ENCODE measurements at places on chromosomes 5 and 9.

GRCh38 chr5:37133939-37134338 is 115.2 kb downstream of the CPLANE1 start:
- no peak for DNase-seq

DNA sequence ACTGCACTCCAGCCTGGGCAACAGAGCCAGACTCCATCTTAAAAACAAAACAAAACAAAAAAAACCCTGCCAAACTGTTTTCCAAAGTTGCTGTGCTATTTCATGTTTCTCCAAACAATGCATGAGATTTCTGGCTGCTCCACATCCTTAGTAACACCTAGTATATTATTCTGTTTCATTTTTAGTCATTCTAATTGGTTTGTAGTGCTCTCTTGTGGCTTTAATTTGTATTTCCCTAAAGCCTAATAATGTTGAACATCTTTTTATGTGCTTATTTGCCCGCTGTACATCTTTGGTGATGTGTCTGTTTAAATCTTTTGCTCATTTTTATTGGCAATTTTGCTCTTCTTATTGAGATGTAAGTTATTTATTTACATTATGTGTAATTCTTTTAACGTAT is 18.4 kb upstream of the TTC1 start:
- no peak for DNase-seq

DNA sequence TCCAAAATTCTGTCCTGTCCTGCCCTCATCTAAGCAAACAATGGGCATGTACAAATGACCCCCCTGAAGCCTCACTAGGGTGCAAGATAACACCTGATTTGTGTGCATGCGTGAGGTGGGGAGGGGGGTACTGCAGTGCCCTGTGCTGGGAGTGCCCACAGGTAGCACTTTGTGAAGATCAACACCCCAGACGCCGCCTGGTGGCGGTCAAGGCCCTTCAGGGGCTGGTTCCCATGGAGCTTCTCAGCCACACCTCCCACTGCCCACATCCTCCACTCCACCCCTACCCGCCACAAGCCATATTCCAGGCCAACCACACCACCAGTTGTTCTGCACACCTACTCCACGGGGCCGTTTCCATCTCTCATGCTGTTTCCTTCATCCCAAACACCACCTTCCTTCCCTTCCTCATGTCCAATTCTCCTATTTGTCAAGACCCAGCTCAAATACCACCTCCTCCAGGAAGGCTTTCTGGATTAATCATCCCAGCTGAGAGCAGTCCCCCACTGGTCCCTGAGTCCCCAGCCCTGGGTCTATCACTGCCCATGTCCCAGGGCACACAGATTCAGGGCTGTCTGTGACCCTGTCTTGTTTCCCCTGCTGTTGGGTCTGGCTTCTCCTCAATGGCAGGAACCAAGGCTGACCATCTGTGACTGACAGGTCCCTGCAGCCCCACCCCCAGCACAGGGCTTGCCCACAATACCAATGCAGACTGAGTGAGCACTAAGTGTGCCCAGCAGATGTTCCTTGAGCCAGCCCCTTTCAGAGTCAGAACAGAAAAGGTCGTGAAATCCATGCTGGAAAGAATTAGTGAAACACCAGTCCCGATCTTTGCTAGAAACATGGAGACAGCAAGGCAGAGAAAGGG is 178.4 kb downstream of the PAX5 start:
- DNase-seq, result no peak

DNA sequence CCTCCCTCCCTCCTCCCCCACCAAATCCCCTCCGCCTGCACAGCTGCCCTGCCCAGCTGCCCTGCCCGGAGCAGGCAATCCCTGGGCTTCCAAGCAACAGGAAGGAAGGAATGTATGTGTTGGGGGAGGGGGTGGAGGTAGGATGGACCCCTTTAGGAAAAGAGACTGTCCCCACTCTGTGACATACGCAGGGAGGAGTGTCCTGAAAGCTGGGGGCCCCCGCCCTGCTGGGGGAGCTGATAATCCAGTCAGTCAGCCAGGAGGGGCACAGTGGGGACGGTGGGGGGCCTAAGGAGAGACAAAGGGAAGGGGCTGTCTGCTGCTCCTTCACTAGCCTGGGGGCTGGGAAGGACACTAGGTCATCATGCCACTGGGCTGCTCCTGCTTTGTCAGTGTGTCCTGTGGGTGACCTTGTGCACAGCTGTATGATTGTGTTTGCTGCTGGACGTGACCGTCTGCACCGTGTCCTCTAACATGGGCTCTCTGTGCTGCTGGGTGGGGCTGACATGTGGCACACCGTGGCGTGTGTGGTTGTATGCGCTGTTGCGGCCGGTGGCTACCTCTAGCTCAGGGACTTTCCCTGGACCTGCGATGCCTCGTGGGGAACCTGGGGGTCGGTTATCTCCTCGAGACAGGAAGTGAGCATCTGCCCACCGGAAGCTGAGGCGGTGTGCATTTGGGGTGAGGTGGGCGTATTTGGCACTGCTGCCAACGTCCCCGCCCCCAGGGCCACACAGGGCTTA is 3.0 kb downstream of the N4BP3 start:
- peak; percentile 30 for DNase-seq

GRCh38 chr5:116848954-116849581 is 274.4 kb upstream of the SEMA6A start:
- DNase-seq, result no peak

GRCh38 chr5:60586307-60586901 is 113.6 kb downstream of the DEPDC1B start:
- no peak for DNase-seq

- DNase-seq, result no peak
Observed at GRCh38 chr9:18606281-18606680, 132.3 kb downstream of the ADAMTSL1 start.

GRCh38 chr9:103364753-103365152 is 369.6 kb downstream of the CYLC2 start:
- DNase-seq, result no peak
